IMR-90 (cell line): ENCODE measurements at places on chromosomes 1 and 21. TPM values are rescaled to one million over a fixed set of nuclear protein-coding genes. Genes with fewer than 3 reads are reported as not detected.

Gene S100A14
- total RNA-seq = not detected in 2 replicates

Gene SPRR5
- not detected in 2 replicates for total RNA-seq

DNA sequence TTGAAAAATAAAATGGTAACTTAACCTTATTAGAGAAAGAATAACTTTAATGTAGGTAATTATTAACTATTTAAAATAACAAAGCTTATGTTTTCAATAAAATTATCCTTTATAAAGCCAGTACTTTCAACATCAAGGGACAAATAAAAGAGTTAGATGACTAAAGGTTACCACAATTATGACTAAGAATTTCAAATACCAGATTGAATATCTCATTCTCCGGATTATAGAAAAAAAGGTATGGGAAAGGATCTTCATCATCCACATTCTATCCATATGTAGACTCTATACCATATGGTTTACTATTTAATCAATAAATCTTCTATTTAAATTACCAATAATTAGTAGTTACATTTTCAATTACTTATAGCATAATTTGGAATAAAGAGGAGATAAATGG, 62.8 kb downstream of the TOR3A start:
- peak; percentile 45 for DNase-seq

Gene BSND
- total RNA-seq = not detected in 2 replicates

GRCh38 chr1:154748405-154748775, 121.7 kb downstream of the KCNN3 start:
- no peak for DNase-seq
